ENCODE measurements at places on chromosomes 12 and 14.

DNA sequence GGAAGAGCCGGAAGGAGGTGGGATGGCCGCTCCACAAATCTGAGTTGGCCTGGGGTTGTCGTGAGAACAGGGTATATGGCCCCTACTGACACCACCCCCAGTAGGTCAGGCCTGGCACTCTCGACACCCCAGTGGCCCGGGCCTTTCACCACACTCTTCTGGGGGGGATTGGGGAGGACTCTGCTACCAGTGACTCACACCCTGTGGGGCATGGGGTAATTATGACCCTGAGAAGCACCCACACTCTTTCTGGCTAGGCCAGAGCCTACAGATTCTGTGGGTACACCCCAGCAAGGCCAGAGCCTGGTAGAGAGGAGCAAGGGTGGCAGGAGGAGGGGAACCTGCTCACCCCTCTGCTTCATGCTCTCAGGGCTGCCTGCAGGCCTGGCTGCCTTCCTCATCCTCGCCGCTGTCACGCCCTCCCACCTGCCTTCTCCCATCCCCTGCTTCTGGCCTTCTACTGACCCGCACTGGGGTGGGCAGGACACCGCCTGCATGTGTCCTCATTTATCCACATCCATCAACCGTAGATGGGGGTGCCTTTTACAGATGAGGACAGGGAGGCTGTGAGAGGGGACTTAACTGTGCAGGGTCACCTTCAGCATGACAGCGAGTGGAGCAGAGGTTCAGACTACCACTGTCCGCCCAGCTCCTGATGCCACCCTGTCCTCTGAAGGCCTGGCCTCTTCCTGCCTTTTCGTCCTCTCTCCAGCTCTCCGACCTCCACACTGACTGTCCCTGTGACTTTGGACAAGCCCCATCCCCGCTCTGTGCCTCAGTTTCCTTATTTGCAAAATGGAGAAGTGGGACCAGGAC is 18.4 kb downstream of the ASB2 start:
- DNase-seq: no peak

DNA sequence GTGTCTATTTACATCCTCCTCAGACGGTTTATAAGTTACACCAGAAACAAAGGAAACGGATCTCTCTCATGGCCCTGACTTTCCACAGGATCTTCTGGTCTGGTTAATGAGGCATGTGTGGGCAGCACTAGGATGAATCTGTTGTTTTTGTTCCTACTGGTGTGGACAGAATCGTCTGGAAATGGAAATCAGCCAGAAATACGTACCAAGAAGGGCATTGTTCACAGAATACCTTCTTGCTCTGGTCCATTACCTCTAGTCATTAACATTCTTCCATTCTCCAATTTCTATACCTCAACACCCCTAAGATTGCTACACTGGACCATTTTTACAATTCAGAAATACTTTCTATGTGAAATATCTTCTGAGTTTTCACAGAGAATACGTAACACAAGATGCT is 86.0 kb downstream of the TPH2 start:
- no peak for DNase-seq

GRCh38 chr14:100031506-100032281 is 33.5 kb upstream of the EVL start:
- no peak for DNase-seq

DNA sequence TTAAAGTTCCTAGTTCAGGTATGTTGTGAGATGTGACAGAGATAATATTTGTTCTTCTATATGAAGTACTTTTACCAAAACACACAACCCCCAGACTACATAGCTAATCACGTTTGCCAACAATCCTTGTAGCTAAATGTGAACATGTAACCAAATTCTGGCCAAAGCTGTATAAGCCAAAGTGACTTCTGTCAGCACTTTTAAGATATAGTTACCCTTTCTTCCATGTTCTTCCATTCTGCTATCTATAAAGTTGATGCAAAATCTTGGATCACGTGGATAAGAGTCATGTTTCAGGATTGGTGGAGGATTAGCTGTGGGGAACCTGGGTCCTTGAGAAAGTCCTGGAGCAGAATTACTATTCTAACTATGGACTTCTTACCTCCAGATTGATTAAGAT is 1366.6 kb downstream of the FSCB start:
- DNase-seq: no peak

GRCh38 chr12:31321186-31321896 is 4.6 kb downstream of the SINHCAF start:
- DNase-seq: no peak

- no peak for DNase-seq
These were observed 438.9 kb downstream of the NAV3 start for GRCh38 chr12:78269620-78270019.

DNA sequence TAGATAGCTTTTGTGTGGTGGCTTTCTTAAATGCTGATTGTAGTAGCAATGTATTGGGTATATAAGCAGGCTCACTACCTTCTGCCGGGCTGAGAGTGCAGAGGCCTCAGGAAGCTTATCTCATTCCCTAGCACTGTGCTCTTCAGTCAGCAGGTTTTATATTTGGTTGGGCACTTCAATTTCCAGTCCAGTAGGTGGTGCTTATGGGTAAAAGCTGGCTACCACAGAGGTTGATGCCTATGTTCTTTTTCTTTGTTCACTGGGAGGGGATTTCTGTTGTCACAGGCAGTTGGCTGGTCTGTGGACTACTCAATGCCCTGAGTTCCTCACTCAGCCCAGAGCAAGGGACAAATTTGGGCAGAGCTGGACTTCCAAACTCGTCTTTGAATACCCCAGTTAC is 43.0 kb upstream of the GLIPR1 start:
- no peak for DNase-seq

DNA sequence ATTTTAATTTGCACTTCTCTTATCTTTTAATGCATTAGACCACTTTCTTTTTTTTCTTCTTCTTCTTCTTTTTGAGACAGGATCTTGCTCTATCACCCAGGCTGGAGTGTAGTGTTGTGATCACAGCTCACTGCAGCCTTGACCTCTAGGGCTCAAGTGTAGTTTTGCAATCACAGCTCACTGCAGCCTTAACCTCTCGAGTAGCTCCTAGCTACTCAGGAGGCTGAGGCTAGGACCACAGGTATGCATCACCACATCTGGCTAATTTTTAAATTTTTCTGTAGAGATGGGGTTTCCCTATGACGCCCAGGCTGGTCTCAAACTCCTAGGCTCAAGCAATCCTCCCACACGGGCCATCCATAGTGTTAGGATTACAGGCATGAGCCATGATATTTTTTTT is 12.7 kb downstream of the TMED8 start:
- no peak for DNase-seq

GRCh38 chr14:104436047-104436591 is 143.4 kb upstream of the C14orf180 start:
- no peak for DNase-seq

DNA sequence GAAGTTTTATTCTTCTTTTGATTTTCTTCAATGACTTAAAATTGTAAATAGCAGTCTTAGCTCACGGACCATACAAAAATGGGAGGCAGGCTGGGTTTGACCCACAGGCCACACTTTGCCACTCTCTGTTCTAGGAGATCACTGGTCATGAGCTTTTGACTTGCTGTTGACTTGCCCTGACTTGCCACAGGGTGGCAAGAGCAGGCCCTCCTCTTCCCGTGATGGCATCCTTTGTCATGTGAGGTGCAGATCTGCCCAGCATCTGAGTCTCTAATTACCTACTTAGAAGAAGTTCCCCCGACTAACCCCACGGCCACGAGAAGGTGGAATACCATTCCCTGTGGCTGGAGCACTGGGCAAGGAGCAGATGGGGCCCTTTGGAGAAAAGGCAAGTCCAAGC is 81.0 kb upstream of the SCAF11 start:
- no peak for DNase-seq

DNA sequence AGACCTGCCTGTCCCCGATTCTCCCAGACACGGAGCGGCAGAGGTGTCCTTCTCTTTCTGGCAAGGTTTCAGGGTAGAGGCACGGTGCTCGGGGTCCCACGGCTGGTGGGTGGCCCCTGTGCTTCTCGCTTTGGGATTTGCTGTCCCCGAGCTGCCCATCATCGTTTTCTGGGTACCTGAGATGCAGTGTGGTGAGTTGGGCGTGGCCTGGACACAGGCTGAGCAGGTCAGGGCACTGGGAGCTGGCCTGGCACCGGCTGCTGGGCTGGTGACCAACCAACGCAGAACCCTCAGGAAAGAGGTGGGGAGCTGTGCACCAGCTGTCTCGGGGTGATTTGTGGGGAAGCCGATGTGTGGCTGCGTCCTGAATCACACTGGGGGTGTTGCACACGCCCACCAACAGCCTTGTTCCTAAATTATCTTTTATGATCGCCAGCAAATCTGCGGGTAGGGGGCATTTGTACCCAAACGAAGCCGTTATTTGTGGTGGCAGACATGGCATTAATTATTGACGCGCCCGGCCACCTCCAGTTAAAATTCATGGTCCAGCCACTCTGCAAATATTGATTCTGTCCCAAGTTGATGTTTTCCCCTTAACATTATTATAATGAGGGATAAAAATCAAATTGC is 61.0 kb downstream of the KIF26A start:
- DNase-seq: no peak

DNA sequence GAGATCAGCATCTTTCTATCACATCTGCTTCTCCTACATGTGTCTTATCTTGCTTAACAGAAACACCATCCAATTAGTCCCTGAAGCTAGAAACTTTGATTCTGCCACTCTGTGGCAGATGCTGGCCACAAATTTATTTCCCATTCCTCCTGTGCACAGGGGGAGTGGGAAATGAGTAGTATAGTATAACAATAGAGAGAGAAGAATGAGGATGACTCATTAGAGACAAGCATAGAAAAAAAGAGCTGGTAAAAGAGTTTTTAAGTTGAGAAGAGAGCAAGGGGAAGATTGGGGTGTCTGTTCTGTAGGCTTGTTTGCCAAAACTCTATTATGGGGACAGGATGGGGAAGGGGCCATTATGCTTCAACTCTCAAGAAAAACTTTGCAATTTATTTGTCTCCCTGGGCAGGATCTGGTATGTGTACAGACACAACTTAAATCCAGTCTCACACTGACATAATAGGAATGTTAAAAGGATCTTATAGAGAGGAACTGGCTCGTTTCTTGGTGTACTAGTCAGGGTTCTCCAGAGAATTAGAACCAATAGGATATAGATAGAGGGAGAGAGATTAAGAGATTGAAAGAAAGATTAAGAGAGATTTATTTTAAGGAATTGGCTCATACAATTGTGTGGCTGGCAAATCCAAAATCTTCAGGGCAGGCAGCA is 142.6 kb upstream of the CPSF6 start:
- DNase-seq: no peak

DNA sequence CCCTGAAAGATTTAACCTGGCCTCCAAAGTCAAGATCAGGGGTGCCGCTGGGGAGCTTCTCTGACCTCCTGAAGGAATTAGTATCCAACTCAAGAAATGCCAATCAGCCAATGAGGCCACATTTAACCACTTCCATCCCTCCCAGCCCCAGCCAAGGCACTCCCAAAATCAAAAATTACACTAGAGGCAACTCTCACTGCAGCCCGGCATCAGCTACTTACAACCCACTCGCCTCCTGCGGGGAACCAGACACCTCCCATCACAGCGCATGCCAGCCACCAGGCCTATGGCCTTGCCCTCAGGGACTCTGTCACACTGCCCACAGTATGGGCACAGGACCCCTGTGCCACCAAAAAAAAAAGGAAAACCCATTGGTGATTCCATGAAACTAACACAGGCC is 62.3 kb upstream of the DDX11 start:
- DNase-seq: no peak

DNA sequence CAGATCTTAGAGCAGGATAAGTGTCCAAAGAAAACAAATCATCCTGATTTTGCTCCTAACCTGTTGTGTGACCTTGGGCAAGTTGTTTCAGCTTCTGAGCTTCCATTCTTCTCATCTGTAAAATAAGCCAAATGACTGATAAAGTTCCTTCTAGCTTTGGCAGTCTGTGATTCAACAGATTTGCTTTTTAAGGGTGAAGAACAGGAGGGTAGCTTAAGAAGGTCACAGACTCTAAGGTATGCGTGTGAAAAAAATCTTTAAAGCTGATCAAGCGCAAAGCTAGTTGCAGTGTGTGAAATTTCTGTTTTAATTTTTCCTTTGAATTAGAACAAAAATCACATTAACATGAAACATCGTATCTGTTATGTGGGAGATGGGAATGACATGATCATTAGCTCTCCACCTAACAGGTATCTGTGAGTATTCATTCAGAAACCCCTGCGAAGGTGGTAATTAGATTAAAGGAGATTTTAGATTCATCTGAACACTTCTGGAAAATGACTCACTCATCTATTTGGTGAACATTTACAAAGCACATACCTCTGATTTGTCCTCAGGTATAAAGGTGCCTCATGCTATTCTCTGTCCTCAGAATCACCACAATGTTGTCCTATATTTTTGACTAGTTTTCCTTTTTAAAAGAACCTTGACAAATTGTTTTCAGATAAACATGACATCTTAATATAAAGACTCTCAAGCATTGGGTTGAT is 131.9 kb upstream of the CPM start:
- no peak for DNase-seq

GRCh38 chr12:12717586-12718380 is 615 bp downstream of the CDKN1B start:
- no peak for DNase-seq

DNA sequence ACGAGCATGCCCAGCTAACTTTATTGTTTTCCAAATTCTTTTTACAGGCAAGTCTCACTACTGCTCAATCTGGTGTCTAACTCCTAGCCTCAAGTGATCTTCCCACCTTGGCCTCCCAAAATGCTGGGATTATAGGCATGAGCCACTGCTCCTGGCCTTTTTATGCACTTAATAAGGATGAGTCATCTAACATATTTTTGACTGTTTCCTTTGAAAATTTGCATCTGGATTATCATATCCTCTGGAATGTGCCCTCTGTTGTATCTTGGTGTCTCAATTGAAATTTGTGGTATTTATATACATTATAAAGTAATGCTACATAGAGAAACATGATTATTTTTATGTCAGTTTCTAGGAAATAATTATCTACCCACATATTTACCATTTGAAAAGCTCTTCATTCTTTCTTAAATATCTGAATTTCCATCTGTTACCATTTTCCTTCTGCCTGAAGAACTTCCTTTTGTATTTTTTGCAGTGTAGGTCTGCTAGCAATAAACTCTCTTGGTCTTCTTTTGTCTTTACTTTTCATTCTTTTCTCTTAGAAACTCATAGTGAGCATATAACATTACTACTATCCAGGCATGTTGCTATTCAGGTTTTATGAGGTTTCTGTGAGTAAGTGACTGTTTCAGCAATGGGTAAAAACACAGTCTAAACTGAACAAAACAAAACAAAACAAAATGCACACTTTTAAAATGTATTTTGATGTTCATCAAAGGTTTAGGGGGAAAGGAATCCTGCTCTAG is 52.8 kb upstream of the CNOT2 start:
- no peak for DNase-seq

Measured in NCI-H345 (cell line).